ENCODE measurements at places on chromosomes 12 and 14. TPM values are rescaled to one million over a fixed set of nuclear protein-coding genes. Genes with fewer than 3 reads are reported as not detected.

DNA sequence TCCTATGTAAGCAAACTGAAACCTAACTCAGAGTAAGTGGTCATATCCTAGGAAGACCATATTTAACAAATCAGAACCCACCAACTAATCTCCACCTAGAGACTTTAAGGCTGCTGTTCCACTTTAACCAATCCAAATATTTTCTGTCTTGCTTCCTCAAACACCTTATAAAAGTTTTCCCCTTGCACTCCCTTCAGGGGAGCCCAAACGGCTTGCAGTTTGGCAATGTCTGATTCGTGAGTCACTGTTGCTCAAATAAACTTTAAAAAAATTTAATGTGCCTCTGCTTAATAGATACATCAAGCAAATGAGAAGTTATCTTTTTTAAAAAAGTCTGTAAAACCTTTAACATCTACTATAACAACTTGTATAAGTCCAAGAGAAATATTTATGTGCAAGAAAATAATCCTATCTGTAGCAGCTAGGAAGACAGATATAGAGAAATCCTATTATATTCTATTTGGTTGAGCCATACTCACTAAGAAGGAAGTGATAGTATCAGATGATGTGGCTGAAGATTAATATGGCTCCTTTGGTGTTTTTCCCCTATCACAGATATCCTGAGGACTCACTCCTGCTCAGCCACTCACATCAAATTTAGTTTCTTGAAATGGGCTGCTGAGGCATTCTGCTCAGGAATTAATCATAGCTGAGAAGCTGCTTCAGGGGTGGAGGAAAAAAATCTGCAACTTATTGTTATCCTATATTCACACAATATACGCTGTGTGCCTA lies 65.1 kb upstream of the DUSP6 start:
- no peak for DNase-seq

GRCh38 chr14:103386713-103387329 lies 1.6 kb downstream of the MARK3 start:
- no peak for DNase-seq

- DNase-seq, result no peak
These were observed 442.5 kb downstream of the NELL2 start for GRCh38 chr12:44433659-44434058.

- DNase-seq, result no peak
These were observed 107.9 kb downstream of the ALG10B start for GRCh38 chr12:38424436-38424835.

GRCh38 chr12:66149702-66150398 lies 19.3 kb upstream of the LLPH start:
- DNase-seq, result no peak

GRCh38 chr12:45232756-45233372 lies 17.0 kb downstream of the ANO6 start:
- peak; percentile 55 for DNase-seq

- DNase-seq, result peak; percentile 3
These were observed 5.7 kb downstream of the SPIC start for GRCh38 chr12:101480849-101481248.

DNA sequence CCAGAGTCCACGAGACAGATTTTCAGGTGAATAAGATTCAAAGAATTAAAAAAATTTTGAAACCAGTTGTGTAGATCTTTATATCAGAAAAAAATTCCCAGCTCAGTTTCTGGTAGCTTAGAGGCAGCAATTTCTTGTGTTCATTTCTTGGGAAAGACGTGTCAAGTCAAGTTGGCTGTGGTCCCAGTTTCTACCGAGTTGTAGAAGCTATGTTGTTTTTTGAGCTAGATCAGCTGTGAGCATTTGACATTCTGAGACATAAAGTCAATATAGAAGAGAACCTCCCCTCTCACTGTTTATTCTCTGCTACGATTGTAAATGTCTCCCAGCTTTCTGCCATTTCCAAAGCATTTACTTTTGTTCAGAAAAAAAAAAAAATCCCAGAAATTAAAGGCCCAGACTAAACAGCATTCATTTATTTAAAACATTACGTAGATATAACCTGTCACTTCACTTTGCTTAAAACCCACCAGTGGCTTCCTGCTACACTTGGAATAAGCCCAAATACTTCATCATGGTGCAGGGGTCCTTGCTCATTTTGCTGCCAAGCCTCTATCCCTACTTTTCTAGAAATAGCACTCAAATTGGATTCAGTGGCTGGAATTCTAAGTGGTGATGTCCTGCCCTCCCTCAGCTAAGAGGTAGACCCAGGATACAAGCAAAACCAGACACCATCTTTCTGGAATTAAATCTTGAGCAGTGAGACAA lies 20.6 kb upstream of the PYGL start:
- DNase-seq, result peak; percentile 38

DNA sequence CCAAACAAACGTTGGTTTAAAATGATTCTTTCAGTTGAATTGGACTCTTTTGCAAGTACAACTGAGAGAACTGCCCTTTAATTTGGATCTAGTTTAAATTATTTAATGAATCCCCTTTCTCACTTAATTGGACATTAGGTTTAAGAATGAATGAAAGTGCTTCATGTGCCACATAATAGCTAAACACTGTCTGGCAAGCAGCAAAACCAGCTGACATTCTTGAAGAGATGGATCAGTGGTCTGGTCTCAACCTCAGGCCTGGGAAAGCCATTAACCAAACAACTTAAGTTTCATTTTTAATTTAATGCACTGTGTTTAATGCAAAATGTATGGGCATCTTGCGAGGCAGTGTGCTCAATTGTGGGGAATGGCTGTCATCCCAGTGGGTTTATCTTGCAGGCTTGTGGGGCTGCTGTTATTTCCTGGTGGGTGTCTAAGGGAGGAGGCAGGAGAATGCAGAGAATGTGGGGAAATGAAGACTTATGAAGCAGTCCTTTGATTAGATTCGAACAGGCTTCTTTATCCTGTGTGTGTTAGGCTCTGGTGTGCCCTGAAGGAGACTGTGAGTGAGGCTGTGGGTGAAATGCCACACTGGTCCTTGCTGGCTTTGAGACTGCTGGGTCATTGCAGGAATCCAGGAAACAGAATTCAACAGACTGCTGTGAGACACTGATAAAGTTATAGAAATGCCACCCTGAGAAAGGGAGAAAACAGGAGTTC lies 144.1 kb upstream of the PELI2 start:
- no peak for DNase-seq

DNA sequence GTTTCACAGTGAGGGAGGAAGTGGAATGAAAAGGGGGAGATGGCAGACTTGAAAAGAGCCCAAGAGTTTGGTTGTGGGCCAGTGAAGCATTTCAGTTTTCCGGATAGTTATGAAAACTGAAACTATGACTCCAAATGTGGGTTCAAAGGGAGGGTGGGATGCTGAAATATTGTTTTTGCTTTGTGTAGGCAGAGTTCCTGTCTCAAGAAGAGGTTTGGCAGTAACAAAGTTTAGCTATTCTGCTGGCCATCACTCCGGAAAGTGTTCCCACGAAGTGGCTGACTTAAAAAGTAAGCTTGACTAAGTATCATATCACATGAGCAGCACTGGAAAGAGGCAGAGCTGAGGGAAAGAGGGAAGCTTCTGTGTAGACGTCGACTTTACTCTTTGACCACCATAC lies 85.2 kb downstream of the CAND1 start:
- no peak for DNase-seq

DNA sequence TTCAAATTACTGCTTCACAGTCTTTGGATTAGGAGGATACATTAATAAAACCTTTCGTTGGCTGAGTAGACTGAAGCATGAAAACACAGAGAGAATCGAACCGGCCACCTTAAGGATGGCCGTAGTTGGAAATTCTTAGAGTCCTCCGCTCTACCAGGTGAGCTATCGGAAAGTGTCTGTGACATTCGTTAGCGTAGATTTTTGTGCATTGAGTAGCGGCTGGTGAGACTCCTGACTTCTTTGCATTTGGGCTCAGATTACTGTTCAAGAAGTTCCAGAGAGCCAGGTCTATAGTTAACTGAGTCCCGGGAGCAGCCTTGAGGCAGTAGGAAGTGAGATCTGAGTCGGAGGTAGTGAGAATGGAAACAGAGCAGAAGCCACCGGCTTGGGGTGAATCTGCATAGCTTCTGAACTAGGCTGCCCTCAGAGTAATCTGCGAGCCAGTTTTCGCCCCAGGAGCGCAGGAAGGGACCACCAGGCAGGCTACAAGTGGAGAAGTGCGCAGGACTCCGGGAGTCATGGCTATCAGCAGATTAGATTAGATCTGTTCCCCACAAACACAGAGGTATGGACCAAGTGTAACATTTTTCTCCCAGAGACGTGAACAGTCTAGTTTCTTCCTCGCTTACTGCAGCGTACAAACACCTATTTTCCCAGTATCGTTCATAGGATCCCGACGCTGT lies 11.0 kb downstream of the OR6S1 start:
- DNase-seq, result no peak

DNA sequence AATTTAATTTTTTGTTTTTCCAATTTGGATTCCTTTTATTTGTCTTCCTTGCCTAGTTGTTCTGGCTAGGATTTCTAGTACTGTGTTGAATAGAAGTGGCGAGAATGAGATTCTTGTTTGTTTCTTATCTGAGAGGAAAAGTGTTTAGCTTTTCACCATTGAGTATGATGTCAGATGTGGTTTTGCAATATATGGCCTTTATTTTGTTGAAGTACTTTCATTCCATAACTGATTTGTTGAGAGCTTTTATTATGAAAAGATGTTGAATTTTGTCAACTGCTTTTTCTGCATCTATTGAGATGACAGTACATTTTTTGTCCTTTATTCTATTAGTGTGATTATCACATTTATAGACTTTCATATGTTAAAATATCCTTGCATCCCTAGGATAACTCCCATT lies 462.0 kb downstream of the CCDC91 start:
- DNase-seq, result no peak

DNA sequence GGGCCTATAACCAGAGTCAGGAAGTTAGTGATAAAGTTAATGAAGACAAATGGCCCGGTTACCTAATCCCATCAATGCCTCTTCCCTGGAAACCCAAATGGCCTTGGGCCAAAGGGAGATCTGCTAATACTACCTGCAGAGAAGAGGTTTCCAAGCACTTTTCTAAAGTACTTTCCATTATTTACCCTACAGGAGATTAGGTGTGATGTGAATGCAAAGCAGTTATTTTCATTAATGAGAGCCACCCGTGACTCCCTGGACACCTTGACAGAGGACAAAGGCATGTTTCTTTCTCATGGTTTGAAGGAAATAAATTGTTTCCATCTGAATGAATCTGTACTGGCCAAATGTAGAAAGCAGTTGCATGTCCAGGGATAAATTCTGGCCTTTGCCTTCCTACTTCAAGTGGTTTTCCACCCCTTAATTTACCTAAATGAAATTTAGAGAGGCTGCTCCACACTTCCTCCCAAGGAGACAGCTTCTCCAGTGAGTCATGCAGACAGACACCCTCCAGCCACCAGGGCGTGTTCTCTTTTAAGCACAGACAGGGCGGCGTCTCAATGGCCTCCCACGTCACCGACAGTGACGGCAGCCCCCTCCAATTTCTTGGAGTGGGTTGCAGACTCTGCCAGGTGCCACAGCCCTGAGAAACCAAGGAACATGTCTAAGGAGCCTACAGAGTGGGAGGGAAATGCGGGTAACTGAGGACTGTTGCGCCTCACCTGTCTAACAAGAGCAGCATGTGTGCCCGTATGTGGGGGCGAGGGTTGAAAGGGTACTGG lies 43.9 kb upstream of the GNPNAT1 start:
- no peak for DNase-seq

DNA sequence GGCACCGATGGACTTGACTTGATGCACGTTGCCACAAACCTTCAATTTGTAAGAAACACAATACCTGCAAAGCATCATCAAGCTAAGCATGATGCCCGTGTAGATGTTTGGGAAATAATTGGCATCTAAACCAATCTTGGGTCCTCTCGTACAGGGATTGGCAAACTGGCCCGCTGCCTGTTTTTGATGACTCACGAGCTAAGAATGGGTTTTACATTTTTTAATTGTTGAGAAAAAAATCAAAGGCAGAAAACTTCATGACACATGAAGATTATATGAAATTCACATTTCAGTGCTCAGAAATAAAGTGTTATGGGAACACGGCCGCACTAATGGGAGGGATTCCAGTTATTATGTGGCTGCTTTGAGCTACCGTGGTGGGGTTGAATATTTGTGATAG lies 10.9 kb downstream of the MTA1 start:
- no peak for DNase-seq

- DNase-seq, result no peak
These were observed 126.0 kb upstream of the HIF1A start for GRCh38 chr14:61569308-61569707.

DNA sequence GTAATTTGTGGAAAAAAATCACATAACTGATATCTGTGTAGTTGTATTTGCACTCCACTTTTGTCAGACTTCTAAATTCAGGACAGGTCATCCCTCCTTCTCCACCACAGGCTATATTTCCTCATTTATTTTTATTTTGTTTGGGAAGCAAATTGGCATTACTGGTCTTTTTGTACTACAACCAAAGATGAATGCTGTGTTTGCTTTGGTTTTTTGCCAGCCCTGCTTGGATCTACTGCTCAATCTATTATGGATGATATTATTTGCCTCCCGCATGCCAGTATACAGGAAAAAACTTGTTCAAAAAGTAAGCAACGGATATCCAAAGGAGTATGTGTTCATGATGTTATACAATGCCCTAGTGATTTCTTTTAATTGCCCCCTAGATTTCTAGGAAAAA lies 948.8 kb downstream of the TRHDE start:
- no peak for DNase-seq

DNA sequence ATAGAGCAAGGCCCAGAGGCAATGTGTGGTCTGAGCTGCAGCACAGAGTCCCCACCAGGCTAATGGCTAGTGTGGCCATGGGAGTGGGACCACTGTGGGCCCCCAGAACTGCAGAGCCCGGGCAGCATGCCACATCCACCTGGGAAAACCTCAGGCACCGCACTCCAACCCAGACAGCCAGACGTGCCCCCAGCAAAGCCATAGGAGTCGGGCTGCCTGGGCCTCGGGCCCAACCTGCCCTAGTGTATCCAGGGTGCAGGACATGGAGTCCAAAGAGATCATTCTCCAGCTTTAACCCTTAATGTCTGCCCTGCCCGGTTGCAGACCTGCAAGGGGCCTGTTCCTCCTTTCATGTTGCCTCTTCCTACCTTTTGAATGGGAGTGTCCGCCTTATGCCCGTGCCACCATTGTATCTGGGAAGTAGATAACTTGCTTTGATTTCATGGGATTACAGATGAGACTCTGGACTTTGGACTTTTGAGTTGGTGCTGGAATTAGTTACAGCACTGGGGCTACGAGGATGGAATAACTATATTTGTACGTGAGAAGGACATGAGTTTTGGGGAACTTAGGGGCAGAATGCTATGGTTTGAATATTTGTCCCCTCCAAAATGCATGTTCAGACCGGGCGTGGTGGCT lies 29.1 kb upstream of the DEGS2 start:
- DNase-seq, result no peak

DNA sequence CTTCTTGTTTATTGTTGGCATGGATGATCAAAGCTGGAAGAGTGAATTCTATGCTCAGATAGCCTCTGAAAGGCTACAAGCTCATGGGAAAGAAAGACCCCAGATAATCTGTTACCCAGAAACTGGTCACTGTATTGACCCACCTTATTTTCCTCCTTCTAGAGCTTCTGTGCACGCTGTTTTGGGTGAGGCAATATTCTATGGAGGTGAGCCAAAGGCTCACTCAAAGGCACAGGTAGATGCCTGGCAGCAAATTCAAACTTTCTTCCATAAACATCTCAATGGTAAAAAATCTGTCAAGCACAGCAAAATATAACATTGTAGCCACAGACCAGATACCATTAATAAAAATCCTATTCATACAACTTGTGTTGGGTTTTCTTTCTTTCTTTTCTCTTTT lies 7.2 kb downstream of the ACOT6 start:
- no peak for DNase-seq

Gene SLC17A8
- total RNA-seq, result 0.08 TPM

Gene USP44
- total RNA-seq, result 0.04 TPM

Gene LYZ
- 0.10 TPM for total RNA-seq

Gene ARL1
- total RNA-seq, result 57.1 TPM

Gene TRIM9
- total RNA-seq, result 0.91 TPM

Gene SLCO1A2
- 0.32 TPM for total RNA-seq

Gene KCNMB4
- total RNA-seq, result 4.3 TPM

Gene SMIM41
- not detected for total RNA-seq
